Small intestine (tissue), 16 donors: ENCODE measurements at places on chromosomes 2 and 18. TPM values are rescaled to one million over a fixed set of nuclear protein-coding genes. Genes with fewer than 3 reads are reported as not detected.

GRCh38 chr2:216527600-216527999 lies 29.0 kb downstream of the RPL37A start:
- DNase-seq = no peak

DNA sequence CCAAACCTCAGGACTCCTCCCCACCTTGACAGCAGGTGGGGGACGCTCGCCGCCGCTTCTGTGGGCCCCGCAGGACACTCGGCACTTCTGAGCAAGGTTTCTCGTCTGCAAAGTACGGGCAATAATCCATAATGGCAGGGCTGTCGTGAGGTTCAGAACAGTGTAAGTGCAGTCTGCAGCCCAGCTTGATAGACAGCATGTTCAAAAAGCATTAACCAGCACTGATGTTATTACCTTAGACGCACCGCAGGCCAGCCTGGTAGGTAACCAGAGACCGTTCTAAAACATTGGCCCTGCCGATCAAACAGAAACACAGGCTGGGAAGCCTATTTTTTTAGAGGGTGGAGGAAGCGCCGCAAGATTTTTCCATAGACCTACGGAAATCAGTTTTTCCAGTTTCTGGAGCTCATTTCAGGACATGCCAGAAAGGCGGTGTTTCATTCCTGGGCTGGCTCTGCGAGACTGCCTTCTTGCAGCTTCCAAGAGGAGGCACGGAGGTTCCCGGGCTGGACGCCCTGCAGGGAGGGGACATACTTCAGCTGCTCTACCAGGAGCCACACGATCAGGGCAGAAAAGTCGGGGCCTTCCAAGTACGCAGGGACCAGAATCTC lies 148.7 kb downstream of the TPO start:
- DNase-seq = no peak

DNA sequence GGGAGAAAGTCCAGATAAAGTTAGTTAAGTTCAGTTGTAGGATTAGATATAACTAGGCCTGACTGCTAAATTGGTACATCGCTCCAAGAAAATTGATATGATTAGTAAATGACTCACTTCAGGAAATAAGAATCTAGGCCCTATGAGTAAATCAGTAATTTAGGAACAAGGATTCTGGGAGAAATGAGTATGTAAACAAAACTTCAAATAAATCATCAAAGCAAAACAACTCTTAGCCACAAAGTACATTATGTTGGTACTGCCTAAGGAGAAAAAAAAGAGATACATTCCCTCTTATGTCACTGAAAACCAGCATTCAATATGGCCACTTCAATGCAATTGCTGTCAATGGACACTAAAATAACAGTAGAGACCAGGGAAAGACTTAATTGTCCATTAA lies 529.1 kb downstream of the ZNF804A start:
- DNase-seq = peak; percentile 9

- DNase-seq = no peak
Observed at GRCh38 chr2:206368484-206368883, 74.8 kb upstream of the ADAM23 start.

DNA sequence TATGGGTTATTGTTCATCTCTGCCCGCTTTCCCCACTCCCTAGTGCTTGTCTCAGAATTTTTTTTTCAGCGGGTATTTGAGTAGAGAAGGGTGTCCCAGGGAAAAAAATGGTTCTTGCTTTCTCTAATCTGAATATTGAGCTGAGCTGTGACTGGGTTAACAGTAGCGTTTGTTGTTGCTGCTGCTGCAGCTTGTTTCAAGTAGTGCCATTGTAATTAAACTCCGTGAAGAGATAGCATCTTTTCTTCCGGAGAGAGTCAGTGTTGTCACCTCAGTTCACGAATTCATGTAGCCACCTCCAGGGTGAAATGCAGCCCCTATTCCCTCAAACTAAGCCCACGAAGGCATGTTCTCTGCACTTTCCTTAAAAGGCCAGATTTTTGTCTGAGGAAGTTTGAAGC lies 1.5 kb upstream of the AAK1 start:
- peak; percentile 21 for DNase-seq

GRCh38 chr2:212228743-212229171 lies 309.8 kb downstream of the ERBB4 start:
- DNase-seq = no peak

DNA sequence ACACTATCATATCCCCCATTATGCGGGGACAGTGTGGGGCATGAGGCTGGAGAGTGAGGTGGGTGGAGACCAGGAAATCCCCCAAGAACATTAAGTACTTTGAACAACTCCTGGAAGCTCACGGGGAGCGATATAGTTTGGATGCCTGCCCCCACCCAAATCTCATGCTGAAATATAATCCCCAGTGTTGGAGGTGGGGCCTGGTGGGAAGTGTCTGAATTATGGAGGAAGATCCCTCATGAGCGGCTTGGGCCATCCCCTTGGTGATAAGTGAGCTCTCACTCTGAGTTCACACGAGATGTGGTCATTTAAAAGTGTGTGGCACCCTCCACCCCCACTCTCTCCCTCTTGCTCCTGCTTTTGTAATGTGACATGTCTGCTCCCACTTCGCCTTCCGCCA lies 97.1 kb upstream of the TMEM200C start:
- no peak for DNase-seq

DNA sequence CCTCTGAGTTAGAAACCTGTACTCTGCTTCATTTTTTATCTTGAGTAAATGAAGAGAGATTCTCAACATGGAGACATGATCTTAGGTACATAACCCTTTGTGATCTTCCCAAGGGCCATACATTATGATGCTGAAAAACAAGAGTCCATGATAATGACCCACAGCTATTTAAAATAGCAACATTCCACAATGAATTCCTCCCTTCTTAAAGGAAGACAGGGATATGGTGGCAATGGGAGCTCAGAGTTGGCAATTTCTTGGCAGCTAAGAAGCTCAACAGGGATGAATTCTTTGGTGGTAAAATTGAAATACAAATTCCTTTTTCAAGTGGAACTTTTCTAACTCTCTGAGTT lies 638.5 kb downstream of the CNTNAP5 start:
- no peak for DNase-seq

- DNase-seq = peak; percentile 60
Observed at GRCh38 chr2:226845386-226846116, 9.7 kb downstream of the RHBDD1 start.

DNA sequence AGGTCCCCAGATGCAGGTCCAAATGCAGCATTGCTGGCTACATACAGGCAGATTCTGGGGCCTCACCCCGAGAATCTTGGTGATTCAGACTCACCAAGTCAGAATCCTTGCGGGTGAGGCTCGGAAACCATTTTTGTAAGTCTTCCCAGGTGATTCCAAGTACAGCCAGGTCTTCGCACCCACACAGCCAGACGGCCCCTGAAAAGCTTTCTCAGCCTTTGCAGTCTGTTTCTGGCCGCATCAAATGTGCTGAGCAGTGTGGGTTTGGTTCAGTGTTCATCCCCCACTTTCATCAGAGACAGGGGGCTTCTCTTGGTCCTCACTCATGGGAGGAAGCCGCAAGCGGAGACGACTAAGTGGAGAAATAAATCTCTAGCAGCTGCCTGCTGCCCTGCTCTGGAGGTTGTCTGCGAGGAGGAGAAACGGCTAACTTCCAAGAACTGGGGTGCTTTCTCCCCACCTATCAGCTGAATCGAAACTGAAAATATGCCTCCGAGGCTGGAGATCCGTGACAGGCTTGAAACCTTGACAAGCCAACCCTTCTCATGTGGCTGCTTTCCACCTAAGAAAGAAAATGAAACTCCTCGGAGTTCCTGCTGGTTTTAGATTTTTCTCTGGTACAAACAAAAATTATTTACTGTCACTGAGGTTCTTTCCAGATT lies 8.9 kb upstream of the TMEM185B start:
- peak; percentile 91 for DNase-seq

- no peak for DNase-seq
Observed at GRCh38 chr2:112835536-112836162, 930 bp downstream of the IL1B start.

DNA sequence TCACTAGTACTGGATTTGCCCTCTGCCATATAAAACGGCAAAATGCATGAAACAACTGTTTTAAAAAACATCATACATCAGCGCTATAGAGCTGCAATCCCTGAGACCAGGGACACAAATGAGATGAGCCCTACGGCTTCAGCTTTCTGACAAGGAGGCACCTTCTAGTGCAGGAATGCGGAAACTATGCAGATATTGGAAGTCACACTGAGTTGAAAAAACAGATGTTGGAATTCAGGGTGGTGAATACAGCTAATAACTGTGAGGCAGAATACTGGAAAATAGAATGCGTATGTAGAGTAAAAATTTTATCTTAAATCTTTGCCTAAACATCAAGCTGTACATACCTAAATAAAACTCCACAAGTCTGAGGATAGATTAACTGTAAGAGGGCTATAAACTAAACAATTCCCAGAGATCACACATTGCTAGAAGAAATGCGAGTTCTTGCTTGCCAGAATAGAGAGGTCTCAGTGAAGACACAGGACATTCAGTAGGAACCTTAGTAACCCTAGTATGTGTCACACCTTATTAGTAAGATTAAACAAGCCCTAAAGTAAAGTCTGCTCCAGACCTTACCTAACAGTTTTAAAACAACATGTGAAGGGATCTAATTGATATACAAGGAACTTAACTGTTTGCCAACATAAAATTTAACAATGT lies 541.4 kb upstream of the DDX18 start:
- DNase-seq = no peak

- DNase-seq = no peak
Observed at GRCh38 chr2:31387850-31388249, 26.7 kb downstream of the XDH start.

- no peak for DNase-seq
Observed at GRCh38 chr18:72174972-72175649, 369.0 kb downstream of the CBLN2 start.

GRCh38 chr2:112159454-112159921 lies 21.3 kb downstream of the FBLN7 start:
- DNase-seq = no peak

- no peak for DNase-seq
Observed at GRCh38 chr18:30486856-30487255, 555.7 kb downstream of the DSC3 start.

DNA sequence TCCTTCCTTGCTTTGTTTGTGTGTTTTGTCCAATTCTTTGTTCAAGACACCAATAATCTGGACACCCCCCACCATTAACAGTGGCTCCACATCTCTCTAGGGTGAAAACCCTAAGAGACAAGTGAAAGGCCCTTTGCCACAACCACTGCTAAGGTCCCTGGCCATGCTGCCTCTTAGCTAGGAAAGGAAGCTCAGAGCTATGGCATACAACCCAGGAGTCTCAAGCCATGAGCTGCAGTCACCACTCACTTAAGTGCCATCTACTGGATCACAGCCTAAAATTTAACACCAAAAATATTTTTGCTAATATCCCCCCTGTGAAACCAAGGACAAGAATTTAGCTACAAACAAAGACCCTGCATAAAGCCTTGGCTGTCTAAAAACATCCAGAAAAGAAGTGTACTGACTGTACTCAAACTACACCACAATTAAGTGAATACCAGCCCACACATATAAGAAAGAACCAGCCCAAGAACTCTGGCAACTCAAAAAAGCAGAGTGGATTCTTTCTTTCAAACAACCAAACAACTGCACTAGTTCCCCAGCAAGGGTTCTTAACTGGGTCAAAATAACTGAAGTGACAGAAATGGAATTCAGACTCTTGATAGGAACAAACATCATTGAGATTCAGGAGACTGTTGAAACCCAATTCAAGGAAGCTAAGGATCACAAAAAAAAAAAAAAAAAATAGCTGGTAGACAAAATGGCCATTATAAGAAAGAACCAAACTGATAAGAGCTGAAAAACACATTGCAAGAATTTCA lies 130.1 kb upstream of the GALNT5 start:
- DNase-seq = no peak

DNA sequence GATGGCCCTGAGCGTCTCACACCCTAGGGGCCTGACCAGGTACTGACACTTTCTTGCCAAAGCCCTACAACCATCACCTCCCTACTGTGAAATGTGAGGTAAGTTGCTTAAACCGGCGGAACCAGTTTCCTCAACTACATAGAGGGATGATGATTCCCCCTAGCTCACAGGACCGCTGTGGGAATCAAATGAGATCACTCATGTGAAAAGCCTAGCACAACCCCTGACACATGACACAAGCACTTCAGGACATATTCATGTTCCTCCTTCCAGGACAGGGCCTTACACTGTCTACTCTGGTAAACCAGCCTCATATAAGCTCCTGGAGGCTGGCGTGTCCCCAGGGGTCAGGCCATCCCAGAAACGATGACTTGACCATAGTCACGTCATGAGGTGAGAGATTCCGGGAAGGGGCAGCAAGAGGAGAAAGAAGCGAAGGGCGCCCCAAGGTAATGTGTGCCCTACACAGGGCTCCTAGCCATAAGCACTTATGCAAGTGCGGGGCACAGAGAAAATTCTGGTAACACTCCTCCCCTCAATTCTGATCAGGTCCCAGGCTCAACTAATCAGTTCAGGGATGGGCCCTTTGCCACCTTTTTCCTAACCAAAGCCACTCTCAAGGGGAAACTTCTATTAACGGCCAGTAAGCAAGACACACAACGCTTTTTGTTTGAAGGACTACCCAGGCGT lies 49.5 kb downstream of the C2orf42 start:
- DNase-seq = peak; percentile 60

DNA sequence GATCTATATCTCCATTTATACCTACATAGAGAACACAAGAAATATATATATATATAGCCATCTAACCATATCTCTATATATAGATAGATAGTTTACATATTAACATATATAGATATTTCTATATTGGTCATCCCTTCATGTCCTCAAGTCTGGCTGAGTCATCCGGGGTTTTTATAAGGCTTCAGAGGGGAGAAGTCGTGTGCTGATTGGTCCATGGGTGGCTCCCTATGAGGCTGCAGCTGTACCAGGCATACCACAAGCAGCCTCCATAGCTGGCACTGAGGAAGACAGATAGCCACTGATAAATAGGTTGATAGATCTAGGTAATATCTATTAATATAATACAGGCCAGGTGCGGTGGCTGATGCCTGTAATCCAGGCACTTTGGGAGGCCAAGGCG lies 618.3 kb upstream of the SETBP1 start:
- no peak for DNase-seq

GRCh38 chr2:226669249-226669648 lies 130.4 kb downstream of the IRS1 start:
- no peak for DNase-seq

GRCh38 chr2:46315103-46315890 lies 18.1 kb downstream of the EPAS1 start:
- DNase-seq = peak; percentile 99

DNA sequence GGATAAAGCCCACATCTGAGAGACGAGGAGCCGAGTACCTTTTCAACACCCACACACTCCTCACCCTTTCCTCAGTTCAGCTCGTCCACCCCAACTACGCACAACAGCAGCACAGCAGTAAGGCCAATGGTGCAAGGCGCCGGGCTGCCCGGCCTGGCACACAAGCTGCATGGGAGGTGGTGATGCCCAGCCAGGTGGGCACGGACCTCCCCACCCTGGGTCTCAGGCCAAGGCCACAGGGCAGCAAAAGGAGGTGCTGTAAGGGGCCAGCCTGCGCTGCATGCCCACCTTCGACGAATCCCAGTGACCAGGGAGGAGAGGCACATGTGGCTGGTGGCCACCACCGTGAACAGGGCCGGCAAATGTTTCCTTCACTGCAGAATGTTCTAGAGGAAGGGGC lies 36.5 kb upstream of the MLPH start:
- no peak for DNase-seq

GRCh38 chr18:51339856-51340255 lies 142.4 kb upstream of the MEX3C start:
- DNase-seq = no peak

LINC00305 gene
- polyA plus RNA-seq = not detected

RAB6C gene
- 0.07 TPM for polyA plus RNA-seq

TTC32 gene
- 11.6 TPM for polyA plus RNA-seq

NOL4 gene
- polyA plus RNA-seq = 0.21 TPM

GREB1L gene
- 0.52 TPM for polyA plus RNA-seq
